Stimulated activated CD8-positive, alpha-beta memory T cell treated with anti-CD3 and anti-CD28 coated beads, Interleukin-4, amount 100 ng/mL, for 4 hours (primary cell): ENCODE measurements at places on chromosomes 6 and 20.

GRCh38 chr6:13492357-13492756 is 5.0 kb upstream of the GFOD1 start:
- DNase-seq: no peak

GRCh38 chr6:31597006-31597405 is 4.2 kb upstream of the NCR3 start:
- no peak for DNase-seq

DNA sequence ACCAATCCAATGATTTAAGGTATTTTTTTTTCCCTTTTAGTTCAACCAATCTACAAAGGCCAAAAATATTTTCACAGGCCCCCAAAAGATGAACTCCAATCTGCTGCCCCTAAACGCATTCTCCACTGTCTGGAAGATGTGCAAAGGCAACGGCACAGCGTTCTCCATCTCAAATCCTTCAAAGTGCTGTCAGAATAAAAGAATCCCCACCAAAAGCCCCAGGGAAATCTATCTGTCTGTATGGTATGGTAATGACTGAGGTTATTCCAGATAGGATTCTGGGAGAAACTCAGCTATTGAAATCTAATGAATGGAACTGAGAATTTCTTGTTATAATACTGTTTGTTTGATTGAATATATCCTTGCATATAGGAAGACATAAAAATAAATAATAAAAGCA is 217.8 kb upstream of the CCN2 start:
- DNase-seq: no peak

DNA sequence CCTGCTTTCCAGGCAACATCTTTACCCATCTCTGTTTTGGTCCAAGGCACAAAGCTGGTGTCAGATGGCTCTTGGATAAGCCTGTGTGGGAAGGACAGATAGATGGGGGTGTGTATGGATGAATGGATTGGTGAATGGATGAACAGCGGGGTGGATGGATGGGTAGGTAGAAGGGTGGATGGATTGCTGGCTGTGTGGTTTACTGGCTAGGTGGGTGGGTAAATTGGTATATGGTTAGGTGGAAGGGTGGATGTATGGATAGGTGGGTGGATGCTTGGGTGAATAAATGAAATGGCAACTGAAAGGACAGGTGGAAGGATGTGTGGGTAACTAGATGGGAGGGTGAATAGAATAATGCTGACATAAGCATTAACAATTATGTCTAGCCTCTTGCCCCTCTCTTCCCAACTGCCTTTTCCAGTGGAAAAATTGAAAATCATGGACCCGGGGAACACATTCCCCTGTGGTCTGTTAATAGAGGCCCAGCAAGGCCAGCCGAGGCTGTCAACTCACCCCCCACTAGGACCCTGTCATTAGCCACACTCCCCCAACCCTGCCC is 43.8 kb upstream of the RSPO4 start:
- no peak for DNase-seq

DNA sequence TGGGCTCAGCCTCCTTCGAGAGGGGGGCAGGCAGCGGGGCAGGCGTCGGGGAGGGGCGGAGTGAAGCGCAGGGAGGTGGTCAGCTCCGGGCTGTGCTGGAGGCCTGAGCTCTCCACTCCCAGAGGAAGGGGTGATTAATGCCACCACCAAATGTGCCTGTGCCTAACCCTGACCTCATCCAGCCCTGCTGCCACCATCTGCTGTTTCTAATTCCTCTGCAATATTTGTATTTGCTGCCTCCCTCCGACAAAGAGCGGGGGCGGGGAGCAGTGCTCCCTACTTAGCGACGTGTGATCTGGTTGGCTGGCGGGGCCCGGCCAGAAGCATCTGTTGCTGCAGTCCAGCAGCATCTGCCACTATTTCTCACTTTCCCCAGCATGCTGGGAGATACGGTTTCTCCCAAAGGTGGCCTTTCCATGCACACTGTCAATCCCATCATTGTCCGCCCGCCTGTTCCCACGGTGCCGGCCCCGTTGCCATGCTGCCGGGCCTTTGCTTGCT is 47.0 kb downstream of the DLL1 start:
- no peak for DNase-seq

DNA sequence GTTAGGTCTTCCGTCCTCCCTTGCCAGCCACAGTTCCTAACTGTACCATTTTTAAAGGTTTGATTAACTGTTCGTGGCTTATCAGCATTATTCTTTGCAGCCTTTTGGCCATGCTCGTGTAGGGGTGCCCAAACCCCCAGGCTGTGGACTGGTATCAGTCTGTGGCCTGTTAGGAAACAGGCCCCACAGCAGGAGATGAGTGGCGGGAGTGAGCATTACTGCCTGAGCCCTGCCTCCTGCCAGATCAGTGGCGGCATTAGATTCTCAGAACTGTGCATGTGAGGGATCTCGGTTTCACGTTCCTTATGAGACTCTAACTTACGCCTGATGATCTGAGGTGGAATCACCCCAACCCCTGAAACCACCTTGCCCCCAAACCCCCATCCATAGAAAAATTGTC is 79.3 kb downstream of the TBC1D7 start:
- DNase-seq: no peak

- no peak for DNase-seq
Measured at GRCh38 chr6:118791499-118791898, 102.5 kb upstream of the ASF1A start.

GRCh38 chr6:7228662-7229375 is 84.2 kb downstream of the SSR1 start:
- DNase-seq: no peak

GRCh38 chr6:44304282-44305199 is 8.6 kb downstream of the AARS2 start:
- no peak for DNase-seq

DNA sequence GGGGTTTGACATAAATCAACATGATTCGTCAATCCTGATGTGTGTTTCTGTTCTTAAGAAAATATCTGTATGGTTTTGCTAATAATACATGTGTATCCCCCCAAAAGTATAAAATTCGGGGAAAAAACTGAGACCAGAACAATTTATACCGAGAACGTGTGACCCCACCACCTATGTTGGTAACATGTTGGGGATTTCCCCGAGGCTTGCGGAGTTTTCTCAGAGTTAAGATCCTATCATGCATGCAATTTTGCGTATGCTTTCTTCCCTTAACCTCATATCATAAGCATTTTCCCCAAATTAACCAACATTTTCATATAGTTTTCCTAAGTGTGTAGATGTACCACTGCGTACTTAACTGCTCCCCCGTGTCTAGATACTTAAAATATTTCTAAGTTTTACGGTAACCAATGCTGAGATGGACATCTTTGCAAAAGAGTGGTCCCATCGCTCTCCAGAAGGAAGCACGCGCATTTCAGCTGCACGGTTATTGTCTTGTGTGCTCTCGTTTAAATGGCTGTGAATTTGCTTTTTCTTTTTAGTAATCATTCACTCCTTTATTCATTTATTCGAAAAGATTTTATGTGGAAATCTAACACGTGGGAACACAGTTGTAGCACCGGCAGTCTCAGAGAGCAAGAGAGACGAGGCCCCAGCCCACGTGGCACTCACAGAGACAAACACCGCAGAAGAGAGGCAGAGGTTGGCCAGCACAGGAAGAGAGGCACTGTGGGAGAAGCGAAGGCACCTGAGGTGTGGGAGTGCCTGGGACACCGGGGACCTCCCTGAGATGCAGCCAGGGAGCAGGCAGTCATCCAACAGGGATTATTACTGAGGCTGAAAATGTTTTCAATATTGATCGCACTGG is 13.2 kb upstream of the IRF4 start:
- no peak for DNase-seq

DNA sequence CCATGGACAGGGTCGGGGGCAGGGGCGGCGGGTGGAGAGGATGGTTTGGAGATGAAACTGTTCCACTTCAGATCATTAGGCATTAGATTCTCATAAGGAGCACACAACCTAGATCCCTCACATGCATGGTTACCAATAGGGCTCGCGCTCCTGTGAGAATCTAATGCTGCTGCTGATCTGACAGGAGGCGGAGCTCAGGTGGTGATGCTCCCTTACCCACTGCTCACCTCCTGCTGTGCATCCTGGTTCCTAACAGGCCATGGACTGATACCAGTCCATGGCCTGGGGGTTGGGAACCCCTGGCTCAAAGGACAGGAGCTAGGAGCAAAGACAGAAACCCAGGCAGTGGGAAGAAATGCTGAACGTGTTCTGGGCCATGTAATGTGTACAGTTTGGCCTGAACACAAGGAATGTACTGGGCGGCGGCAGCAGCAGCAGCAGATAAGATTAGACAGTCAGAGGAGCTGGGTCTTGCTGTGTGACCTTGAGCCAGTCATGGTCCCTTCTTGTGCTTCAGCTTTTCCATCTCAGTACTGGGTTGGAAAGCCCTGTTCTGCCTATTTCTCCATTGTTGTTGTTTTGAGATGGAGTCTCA is 4.7 kb upstream of the SPAG4 start:
- DNase-seq: no peak

DNA sequence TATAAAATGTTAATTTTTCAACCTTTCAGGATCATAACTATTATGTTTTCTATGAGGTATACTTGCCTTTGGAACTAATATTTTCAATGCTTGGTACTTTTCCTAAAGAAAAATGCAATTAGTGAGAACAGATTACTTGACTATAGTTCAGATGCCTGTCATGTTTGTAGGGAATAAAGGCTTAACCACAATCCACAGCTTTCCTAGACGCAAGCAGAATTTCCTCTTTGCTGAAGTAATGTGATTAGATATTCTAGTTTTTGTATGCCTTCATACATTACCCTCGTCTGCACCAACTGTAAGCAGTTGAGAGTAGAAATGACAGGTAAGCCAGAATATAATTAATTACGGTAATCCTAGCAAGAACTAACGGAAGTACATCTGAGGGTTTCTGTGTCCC is 581.4 kb upstream of the MMS22L start:
- DNase-seq: no peak

- DNase-seq: no peak
Measured at GRCh38 chr6:107911692-107912091, 46.3 kb downstream of the SEC63 start.

DNA sequence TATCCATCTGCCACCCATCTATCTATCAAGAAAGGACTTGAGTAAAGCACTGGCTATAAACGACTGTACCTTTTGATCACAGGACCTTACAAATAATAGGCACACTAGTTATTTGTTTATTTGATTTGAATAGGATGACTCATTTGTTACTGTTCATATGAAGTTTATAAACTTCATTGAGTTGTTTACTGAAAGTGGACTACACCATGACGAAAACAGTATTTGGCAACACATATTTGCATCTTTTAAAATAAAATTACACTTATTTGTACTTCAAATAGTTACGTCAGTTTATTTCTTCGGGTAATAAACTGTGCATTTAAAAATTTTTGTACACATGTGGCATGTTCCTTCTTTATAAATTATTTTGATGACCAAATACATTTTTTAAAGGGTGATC is 133.0 kb downstream of the OGFRL1 start:
- DNase-seq: no peak

- DNase-seq: no peak
Measured at GRCh38 chr6:129369737-129370136, 340.2 kb downstream of the ARHGAP18 start.

DNA sequence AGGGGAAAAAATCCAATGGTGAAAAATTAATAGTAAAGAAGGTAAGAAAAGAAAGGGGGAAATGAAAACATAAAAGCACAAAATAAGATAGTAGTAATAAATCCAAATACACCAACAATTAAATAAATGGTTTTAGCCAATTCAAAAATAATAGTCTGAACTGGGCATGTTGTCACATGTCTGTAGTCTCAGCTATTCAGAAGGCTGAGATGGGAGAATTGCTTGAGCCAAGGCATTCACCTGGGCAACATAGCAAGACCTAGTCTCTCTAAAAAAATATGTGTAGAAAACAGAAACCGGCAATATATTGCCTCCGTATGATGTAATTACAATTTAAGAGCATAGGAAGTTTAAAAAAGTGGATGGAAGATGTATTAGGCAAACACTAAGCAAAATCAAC is 311.3 kb upstream of the FERMT1 start:
- no peak for DNase-seq

DNA sequence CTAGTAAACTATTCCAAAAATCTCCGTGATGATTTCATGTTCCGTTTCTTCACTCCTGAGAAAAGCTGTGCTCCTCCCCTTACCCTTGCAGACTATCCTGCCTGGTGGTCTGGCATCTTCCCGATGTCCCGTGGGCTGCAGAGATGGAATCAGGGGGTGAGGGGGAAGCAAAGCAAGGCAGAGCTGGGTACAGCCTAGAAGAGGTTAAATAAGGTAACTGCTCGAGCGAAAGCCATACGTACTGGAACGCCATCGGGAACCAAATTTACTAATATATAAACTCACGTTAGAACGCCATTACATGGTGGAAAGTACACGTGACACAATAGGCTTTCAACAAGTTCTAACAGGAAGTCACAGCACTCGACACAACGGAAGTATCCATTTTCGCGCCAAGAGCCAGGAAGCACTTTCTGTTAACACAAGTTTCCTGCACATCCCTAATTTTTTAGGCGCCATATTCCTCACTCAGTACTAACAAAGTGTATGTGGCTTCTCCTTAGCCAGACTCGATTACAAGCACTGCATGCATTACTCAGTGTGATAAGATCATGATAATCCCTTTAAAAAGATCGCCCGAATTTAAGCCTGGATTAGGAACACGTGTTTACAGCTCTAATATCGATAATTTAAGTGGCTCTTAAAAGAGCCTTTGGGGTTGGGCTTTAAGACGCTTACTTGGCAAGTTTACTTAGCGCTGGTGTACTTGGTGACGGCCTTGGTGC is 101.6 kb upstream of the PRSS16 start:
- DNase-seq: peak; percentile 41

- no peak for DNase-seq
Measured at GRCh38 chr6:21450628-21451027, 142.9 kb upstream of the SOX4 start.

- no peak for DNase-seq
Measured at GRCh38 chr6:6886886-6887285, 220.9 kb upstream of the RREB1 start.

DNA sequence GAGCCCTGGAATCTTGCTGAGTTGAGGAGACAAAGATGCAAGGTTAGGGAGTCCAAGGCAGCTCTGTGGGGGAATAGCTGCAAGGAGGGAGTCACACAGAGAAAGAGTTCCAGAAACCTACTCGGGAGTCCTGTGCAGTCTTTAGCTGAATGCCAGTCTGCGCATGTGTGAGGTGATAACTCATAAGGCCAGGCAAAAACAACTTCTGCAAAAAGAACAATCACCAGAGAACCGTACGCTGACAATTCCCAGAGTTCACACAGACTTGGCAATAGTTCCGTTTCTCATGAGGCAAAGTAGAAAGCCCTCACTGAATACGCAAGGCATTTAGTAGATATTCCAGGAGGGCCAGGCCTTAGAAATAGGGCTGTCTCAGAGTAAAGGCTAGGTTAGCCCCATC is 135.2 kb upstream of the TAB2 start:
- DNase-seq: no peak

DNA sequence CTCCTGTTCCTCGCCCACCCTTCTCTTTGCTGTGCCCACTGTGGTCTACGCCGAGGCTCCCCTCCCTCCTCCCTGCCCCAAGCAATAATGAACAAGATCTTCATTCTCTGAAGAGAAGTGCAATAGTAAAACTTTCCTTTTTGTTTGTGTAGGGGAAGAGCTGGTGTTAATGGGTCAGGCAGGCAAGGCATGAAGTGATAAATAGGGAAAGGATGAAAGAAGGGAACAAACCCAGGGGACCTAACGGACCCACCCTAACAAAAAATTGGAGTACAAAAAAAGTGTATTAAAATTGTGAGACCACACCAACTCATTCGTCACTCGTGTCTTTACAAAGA is 66.9 kb downstream of the ZBTB2 start:
- no peak for DNase-seq
